Pancreas (tissue), 10 donors: ENCODE measurements at places on chromosomes 16 and 17.

GRCh38 chr17:81090361-81091136, 55.6 kb downstream of the BAIAP2 start:
- no peak for DNase-seq

DNA sequence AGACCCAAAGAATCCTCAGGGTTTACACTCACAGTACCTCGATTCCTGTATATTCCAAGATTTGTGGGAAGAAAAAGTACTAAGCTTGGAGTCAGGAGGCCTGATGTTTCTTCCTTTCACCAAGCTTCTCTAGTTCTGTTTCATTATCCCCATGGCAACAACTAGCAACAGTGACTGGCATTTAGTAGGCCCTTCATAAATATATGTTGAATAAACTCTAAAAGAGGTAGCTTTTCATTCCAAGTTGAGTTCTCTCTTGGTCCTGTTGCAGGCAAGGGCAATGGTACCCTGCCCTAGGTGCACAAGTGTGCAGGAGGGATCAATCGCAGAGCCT, 527 bp upstream of the UBE2Z start:
- no peak for DNase-seq

- DNase-seq = no peak
These were observed 201.5 kb downstream of the KCNJ2 start for GRCh38 chr17:70370816-70371215.

- peak; percentile 75 for DNase-seq
These were observed 1.4 kb downstream of the TRAF4 start for GRCh38 chr17:28744972-28745785.

DNA sequence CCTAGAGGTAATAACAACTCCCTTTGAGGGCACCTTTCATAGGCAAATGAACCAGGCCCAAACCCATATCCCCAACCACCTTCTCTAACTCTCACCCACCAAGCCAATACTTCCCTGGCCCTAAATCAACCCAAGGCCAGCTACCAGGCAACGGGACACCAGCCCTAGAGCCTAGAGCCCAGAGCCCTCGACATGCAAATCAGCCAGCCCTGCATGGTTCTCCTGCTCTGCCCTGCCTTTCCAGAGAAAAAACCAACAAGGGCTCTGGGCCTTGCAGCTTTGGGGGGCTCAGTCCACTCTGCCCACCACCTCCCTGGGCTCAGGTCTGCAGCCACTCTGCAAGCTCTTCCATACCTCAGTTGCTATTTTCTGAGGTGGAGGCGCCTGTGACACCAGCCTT, 55.0 kb downstream of the PITPNM3 start:
- DNase-seq = no peak

GRCh38 chr16:87058728-87059250, 258.4 kb downstream of the C16orf95 start:
- no peak for DNase-seq

DNA sequence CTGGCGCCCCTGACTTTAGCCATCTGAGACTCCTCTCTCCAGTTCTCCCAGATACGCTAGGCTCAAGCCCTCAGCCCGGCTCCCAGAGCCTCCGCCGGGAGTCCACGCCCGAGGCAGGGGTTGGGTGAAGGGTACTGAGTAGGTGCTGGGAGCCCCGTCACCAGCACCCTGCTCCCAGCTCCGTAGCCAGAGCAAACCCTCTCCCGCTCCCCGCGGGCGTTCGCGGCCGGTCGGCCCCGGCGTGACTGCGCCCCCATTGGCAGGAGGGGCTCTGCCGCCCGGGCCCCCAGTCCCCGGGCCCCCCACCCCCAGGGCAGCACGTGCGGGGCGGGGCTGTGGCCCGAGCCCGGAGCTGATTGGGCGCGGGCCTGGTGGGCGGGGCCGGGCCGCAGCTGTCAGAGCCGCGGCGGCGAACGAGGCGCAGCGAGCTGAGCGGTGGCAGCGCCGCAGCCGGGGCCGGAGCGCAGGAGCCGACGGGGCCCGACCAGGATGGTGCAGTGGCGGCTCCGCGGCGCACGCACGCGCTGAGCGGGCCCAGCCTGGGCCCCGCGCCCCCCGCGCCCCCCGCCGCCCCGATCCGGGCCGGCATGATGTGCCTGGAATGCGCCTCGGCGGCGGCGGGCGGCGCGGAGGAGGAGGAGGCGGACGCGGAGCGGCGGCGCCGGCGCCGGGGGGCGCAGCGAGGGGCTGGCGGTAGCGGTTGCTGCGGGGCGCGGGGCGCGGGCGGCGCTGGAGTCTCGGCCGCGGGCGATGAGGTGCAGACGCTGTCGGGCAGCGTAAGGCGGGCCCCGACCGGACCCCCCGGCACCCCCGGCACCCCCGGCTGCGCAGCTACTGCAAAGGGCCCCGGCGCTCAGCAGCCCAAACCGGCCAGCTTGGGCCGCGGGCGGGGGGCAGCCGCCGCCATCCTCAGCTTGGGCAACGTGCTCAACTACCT, at the start of gene SPNS2:
SPNS2 (plus strand) TSS at position 421 of the 937 bp plus-strand sequence; CDS start at position 588, 167 bp downstream.
- peak; percentile 89 for DNase-seq

GRCh38 chr16:71250461-71251235, 20.1 kb upstream of the HYDIN start:
- DNase-seq = no peak

DNA sequence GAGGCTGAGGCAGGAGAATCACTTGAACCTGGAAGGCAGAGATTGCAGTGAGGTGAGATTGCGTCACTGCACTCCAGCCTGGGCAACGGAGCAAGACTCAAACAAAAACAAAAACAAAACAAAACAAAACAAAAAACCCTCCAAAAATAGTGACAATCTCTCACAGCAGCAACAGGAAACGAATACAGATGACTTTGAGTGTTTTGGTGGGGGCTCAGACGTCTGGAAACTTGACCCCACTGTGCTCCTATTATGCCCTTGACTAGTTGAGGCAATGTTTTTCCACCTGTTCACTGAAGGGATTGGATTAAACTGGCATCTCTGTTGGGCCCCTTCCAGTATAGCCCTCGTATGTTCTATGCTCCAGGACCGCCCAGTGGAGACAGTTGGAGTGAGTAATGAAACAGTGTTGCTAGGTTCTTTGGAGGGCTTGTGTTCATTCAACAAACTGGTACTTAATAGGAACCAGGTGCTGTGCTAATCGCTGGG, 167.0 kb downstream of the UTP18 start:
- DNase-seq = no peak

DNA sequence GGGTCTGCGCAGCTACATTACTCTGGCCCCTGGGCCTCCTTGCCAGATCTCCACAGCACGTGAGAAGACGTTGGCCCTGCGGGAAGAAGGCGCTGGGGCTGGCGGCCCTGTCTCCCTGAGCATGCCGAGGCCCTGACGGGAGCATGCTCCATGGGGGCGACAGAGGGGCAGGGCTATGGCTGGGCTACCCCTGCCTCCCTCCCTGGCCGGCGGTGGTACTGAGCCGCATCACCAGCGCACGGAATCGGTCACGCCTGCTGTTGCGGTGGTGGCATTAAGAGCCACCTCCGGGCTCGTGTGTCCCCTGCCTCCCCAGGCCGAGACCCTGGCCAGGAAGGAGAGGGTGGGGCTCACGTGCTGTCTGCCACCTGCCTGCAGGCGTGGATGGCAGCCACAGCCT, 28.1 kb downstream of the MAPK8IP3 start:
- no peak for DNase-seq

DNA sequence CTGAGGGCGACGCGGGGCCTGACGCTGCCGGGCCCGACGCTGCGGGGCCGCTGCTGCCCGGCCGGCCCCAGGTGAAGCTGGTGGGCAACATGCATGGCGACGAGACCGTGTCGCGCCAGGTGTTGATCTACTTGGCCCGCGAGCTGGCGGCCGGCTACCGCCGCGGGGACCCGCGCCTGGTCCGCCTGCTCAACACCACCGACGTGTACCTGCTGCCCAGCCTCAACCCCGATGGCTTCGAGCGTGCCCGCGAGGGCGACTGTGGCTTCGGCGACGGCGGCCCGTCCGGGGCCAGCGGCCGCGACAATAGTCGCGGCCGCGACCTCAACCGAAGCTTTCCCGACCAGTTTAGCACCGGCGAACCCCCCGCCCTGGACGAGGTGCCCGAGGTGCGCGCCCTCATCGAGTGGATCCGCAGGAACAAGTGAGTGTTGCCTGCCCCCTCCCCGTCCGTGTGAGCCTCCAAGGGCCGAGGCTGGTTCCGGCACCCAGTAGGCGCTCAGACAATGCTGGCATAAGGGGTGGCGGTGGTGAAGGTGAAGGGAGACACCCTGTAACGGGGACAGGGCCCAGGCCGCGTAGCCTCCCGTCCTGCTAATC, 676 bp downstream of the CPD start:
- DNase-seq = peak; percentile 55

- peak; percentile 4 for DNase-seq
These were observed 83.0 kb downstream of the OR1D5 start for GRCh38 chr17:2980211-2980903.

- DNase-seq = peak; percentile 45
These were observed 73.8 kb upstream of the HNF1B start for GRCh38 chr17:37818689-37819088.

- no peak for DNase-seq
These were observed 24.8 kb downstream of the PITPNC1 start for GRCh38 chr17:67401598-67402504.

DNA sequence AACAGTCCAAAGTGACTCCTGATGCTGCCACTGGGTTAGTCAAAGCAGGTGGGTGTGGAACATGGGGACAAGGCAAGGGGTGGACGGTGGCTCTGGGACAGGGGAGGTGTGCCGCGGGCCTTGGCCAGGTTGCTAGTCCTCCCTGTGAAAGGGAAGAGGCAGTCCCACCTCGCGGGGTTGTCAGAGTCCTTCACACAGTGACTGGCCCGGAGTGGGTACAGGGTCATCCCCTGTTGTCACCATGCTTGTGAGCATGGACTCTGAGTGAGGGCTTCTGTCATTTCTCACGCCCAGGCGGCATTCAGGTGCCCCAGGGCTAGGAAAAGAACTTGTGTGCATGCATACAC, 3.1 kb upstream of the ZNF469 start:
- DNase-seq = peak; percentile 40

DNA sequence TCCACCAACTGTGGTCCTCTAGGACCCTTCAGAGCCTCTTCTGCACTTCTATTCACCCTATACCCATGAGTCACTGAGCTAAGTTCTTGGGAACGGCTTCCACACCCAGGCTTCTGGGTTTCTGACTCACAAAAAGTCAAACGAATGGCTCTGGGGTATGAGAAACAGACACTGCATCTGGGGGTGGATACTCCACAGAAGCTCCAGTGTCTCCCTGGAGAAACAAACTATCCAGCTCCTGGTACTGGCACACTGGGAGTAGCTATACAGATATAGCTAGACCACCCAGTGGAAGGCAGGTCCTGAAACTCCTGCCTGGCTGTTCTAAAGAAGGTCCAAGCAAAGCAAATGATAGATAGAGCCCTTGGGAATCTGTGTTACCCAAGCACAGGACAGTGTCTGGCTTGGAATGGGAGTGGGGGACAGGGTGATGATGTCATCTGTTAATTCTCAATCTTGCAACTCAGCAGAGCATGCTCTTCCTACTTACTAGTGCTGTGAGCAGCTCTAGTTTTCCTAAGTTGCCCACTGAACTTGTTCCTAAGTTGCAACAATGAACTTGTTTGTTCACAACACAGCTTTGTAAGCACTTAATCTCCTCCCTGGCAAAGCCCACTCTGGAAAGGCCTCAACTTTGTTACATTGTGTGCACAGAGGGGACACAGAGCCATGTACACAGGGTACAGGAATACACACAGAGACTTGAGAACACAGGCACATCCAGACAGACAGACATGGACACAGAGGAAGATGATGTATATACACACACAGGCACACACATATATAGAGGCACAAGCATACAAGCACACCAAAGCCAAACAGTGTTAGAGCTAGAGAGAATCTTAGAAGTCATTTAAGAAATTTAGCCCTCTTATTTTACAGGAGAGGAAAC, 6.7 kb downstream of the MMP28 start:
- DNase-seq = no peak

DNA sequence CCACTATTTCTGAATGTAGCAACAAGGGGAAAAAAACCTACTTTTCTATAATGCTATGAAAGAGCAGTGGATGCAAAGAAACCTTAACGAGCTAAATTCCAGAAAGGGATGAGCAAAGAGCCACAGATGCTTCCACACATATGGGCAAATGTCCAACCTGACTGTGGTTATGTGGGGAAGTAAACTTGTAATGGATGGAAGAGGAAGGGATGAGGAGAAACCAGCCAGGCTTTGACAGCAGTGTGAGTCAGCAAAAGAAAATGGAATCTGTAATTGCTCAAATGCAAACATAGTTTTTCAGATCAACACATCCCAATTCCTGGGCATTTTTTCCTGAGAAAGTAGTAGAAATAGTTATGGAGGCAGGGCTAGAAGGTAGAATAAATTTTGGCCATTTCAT, 204.8 kb upstream of the CPHXL start:
- no peak for DNase-seq

GRCh38 chr16:29316761-29317183, 89.7 kb downstream of the NPIPB11 start:
- DNase-seq = no peak

GRCh38 chr17:62911114-62911513, 54.9 kb upstream of the TANC2 start:
- no peak for DNase-seq

DNA sequence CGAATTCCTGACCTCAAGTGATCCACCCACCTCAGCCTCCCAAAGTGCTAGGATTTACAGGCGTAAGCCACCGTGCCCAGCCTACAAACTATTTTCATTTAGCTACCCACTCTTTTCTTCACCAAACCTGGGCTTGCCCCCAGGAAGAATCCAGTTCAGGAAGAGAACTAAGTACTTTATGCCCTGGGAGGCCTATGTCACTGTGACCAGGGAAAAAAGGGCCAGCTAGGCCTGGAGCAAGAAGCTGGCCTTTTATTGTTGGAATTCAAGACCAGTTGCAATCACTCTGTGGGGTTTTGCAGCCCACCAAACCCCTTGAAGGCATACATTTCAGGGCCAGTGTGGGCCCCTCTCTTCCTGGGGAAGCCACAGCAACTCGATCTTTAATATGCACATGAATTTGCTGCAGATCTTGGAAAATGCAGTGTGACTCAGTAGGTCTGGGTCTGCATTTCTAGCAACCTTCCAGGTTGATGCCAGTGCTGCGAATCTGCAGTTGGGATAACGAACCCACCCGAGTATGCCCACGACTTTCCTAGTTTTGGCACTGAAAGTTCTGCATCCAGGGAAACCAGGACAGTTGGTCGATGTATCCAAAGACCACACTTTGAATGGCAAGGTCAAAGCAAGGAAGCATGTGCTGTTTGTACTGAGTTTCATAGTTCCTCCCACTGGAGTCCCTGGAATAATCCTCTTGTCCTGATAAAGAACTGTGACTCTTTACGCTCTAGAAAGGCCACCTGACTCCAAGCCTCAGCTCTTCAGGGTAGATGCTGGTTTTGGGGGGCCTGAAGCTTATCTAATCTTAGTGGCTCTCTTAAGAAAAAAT, 7.2 kb upstream of the MRPS23 start:
- DNase-seq = no peak

- DNase-seq = no peak
These were observed 157.8 kb downstream of the HS3ST3B1 start for GRCh38 chr17:14458724-14459123.
